Activated CD8-positive, alpha-beta memory T cell treated with anti-CD3 and anti-CD28 coated beads for 1 hour (primary cell): ENCODE measurements at places on chromosomes 5 and 9.

DNA sequence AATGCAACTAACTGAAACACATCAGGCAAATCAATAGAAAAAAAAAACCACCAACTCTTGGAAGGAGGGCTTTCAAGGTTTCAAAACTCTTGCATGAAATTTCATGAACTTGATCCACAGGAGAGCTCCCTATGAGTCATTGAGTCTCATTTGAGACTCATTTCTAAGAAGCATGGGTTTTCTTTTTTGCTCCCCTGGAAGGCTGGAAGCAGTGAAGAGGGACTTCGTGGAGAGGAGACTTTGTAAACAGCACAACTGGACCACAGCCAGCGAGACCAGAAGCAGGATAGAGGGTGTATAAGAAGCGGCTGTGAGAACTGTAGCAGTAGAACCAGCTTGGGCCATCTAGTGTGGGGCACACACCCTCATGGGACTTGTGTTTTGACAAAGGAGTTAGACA, 41.2 kb upstream of the RAPGEF1 start:
- DNase-seq = no peak

DNA sequence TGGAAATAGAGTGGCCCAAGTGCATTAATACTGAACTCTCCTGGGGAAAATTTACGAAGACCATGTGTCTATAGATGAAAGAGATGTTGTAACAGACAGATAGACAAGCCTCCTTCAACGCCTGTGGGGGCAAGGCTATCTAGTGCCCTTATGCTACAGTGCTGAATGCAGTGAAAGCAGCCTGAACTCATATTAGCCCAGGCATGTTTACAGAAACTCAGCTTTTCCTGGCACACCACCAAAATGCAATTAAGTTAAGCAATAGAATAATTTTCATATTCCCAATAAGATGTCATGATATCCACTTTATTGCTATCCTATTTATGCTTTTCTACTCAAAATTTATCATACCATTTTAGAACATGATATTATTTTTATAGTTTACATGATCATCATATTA, 277.0 kb downstream of the DIRAS2 start:
- no peak for DNase-seq

GRCh38 chr5:147452165-147452811, 57.6 kb downstream of the DPYSL3 start:
- no peak for DNase-seq

DNA sequence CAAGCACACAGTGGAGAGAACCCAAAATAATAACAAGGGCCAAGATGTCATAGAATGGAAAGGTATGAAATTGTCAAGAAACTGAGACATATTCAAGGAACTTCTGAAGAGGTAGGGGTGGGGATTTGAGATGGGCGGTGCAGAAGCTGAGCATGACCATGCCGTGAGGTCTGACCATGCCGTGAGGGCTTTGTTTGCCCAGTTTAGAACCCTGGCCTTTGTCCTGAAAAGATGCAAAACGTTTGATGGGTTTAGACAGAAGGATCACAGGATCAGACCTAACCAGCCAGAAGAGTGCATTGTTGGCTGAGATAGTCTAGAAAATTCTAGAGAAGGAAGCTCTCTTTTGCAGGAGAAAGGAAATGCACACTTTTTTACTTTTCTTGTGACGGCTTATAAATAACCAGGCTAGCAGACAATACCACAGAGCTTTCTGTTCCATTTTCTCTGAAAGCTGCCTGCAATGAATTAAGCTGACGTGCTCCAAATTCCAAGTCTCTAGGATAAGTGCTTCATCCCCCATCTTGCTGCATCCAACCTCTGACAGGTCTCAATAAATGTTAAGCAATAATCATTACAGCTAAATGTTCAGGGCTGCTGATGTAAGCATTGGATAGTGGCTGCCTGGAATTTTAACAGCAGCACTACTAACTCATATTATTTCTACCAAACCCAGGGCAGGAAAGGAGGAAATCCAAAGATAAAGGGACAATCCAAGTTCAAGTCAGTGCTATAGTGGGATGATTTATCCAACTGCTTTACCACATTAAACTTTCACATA, 110.9 kb upstream of the IL6ST start:
- DNase-seq = no peak

DNA sequence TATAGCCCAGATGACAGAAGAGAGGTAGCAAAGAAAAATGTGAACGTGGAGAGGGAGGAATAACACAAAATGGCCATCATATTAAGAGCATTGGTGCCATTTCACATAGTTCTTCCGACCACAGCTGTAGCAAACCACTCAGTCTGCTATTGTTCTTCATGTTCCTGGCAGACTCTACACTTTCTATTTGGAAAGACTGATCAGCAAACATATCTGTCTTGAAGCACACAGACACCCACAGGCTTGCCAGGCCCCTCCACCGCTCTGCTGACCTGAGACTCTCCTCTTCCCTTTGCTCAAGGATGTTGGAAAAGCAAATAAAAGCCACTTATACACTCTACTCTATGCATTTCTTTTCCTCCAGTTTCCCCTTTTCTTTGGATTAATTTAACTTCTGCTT, 298.0 kb downstream of the FBXL7 start:
- no peak for DNase-seq

DNA sequence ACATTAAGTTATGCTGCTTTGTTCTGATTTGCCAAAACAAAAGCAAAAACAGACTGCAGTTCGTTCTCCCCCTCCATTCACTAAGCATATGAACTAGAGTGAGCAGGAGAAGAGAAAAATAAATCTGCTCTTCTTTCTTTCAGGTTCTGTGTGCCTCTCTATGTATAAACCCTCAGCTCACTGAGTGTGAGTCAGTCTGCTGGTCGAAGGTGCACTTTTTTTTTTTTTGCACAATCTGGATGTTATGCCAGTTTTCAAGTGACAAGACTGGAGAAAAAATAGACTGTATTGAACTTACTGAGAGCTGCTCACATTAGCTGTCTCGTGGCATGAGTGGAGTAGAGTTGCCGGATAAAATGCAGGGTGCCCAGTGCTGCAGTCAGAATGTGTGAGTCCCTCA, 244.6 kb upstream of the ATP10B start:
- no peak for DNase-seq
